ENCODE measurements at places on chromosomes 2 and 18.

- DNase-seq = no peak
These were observed 18.3 kb upstream of the KIF3C start for GRCh38 chr2:26000561-26001082.

GRCh38 chr18:36700955-36701354 lies 127.8 kb downstream of the TPGS2 start:
- no peak for DNase-seq

GRCh38 chr18:9453283-9453682 lies 22.0 kb upstream of the RALBP1 start:
- no peak for DNase-seq

DNA sequence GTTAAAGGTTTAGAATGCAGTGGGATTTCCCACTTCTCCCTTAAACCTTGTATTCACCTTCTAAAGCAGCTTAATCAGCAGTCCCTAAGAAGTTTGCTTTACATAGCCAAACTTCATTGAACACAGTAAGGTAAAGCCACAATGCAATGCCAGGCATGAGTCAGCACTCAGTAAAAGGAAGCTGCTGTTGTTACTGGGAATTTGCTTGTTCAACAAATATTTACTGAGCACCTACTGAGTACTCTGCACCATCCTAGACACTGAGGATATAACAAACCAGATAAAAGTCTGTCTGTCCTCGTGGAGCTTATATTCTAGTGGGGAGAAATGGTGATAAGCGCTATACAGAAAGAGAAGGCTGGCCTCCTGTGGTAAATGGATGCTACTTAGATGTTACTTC lies 162.7 kb downstream of the PKP4 start:
- no peak for DNase-seq

DNA sequence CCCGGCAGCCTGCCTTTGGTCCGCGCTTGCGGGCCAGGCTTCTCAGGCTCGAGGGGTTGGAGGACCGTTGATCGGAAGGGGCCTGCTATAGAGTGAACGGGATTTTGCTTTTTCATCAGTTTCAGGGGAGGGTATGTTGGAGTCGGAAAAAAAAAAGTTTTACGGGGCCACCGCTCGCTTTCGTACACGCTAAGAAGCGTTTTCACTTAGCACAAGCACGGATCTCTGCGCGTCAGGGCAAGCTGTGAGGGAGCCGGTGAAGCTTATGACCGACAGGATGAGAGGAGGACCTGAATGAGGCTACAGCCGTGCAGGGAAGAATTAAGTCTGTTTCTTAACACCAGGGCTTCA lies 443 bp downstream of the CPSF3 start:
- peak; percentile 18 for DNase-seq

- DNase-seq = no peak
These were observed 518.6 kb upstream of the FSIP2 start for GRCh38 chr2:185219981-185220380.

DNA sequence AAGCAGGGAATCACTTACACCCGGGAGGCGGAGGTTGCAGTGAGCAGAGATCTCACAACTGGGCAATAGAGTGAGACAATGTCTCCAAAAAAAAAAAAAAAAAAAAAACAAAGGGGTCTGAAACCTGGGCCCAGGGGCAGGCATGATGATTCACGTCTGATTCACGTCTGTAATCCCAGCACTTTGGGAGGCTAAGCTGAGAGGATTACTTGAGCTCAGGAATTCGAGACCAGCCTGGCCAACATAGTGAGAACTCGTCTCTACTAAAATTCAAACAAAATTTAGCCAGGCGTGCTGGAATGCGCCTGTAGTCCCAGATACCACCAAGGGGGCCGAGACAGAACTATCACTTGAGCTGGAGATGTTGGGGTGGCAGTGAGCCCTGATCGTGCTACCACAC lies 30.3 kb downstream of the TEX44 start:
- DNase-seq = no peak

- no peak for DNase-seq
These were observed 134.3 kb downstream of the SOCS6 start for GRCh38 chr18:70423120-70423519.

- no peak for DNase-seq
These were observed 180.1 kb upstream of the OSR1 start for GRCh38 chr2:19538411-19538963.

DNA sequence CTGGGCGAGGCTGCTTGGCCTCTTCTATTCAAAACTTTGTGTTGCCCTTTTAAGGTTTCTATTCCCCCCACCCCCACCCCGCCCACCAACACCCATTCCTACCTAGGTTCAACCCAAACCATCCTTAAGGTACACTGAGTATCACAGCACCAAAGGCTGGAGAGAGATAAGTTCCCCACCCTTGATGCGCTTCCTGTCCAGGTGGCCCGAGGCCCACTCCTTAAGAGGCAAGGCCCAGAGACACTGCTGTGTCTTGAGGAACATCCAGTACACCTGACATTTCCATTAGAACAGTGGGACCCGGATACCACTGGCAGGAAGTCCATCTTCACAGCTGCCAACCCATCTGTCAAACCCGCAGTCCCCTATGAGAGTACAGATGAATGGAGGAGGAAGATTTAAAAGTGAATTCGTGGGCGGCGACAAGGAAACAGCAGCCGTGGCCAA lies 277 bp upstream of the INPP1 start:
- no peak for DNase-seq

DNA sequence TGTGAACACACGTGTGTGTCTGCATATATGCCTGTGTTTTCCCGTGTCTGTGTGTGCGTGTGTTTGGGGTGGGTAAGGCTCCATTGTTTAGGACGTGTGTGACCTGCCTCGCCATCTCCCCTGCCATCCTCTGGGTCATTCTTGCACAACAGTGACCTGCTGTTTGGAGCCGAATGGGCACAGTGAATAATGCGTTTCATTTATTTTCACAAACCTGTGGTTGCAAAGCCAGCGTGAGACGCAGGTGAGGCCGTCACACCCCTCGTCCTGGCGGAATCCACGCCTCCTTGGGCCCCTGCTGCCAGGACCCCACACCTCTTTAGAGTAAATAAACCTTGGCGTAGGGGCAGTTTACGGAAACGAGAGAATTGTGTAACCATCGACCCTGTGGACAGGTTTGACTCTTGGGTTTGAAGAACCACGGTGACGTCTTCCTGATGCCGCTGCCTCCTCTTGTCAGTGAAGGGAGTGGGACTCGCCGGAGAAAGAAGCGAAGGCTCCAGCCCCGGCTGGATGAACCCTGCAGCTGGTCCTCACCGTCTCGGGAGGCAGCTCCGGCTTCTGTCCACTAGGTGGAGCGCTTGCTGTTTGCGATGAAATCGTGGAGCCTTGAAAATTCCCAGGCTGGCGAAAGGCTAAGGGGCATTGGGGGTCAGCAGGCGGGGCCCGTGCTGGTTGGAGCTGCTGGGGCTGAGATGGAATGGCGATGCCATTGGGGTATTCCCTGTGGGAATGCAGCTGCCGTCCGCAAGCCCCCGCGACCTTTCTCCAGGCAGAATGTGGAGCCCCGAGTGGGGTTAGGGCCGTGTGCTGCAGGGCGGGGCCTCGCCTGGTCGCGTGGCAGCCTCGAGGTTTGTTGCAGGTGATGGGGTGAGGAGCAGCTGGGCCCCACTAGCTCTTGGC lies 81.1 kb downstream of the RTP5 start:
- DNase-seq = peak; percentile 28

GRCh38 chr18:51195451-51196117 lies 1.9 kb downstream of the MEX3C start:
- DNase-seq = peak; percentile 15

DNA sequence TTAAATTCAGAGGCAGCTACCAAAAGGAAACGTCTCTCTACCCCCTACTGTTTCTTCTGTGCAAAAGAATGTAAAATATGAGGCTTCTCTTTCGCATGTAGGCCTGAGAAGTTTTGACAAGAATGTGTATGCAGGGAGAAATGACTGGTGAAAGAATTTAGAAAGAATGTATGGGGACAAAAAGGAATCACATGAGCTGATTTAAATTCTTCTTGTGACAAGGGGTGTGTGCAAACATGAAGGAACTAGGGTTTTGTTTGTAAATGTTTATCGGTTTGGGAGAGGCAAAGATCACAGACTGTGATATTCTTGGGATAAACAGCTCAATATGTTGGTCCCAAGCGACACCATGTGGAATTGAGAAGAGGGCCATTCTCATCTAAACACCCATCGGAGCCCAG lies 345.2 kb upstream of the VRK2 start:
- DNase-seq = no peak

DNA sequence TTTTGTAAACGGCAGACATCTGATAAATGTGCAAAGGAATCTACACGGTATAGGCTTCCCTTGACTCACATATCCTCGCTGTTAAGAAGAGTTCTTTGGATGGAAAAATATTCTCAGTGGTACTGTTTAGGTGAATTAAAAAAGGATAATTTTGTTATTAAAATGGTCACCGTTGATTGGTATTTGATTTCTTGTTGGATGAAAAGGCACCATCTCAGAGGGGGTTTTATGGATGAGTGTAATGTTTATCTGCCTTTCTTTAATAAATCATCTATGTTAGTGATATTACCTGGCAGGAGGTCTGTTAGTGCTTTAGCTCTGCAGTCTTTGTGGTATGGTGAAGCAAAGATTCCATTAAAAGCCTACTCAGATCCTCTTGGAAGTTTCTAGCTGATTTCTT lies 92.3 kb downstream of the MGAT5 start:
- no peak for DNase-seq

DNA sequence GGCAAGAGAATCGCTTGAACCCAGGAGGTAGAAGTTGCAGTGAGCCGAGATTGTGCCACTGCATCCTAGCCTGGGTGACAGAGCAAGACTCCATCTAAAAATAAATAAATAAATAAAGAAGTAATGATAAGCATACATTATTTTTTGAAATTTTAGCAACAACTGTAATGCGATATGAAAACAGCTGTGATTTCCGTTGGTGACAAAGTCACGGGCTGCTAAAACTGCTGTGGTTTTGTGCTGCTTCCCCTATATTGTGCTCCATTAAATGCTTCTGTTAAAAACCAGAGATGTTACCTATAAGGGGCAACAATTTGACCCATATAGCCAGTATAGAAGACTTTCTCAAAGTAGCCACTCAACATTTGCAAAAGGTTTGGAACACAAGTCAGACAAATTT lies 8.3 kb downstream of the TRIM54 start:
- DNase-seq = no peak

DNA sequence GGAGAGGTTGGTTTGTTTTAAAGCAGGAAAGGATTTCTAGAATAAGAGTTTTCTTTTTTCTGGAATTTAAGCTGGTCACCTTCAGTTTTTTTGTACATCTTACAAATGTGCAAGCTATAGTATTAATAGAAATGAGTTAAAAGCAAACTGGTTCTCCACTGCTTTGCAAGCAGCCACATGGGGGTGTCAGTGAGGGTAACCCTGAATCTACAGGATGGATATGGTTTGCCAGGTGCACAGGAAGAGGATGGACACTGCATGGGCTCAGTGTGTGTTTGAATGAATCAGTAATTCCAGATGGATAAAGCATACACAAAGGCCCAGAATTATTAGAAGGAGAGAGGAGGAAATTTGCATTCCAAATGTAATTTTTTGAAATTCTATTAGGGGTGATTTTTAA lies 89.0 kb downstream of the MAPRE2 start:
- no peak for DNase-seq

GRCh38 chr18:48569915-48570264 lies 31.1 kb downstream of the CTIF start:
- no peak for DNase-seq

DNA sequence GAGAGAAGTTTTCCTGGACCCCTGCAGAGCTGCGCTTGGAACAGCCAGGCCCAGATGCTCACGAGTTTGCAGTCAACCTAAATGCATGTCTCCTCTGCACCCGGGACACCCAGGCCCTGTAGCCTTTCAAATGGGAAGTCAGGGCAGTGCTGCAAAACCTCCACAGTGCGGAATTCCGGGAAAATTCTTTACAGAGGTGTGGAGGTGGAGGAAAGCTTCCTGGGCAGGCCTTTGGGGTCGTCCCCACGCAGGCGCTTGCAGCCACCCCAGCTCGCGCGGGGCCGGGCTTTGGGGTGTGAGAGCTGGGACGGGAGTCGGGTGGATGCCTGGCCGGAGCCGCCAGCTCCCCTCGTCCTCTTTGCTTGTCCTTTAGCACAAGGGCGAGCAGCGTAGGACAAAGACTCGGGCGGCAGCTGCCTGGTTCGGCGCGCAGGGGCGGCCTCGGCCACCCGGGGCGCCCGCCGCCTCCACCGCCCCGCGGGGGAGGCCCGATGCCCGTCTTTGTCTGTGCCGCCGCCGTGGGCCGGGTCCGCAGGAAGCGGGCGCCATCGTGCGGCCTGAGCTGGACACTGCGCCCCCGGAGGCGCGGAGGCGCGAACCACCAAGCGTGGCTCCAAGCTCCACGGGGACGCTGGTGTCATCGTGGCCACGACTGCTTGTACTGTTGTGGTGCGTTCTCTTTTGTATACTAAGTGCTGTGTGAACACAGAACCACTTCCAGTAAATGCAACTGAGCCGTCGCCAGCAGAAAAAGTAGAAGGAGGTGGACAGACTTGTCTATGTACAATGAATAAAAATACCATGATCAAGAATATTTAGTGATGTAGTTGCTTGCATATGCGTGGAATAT lies 28.2 kb upstream of the BCL11A start:
- peak; percentile 32 for DNase-seq

DNA sequence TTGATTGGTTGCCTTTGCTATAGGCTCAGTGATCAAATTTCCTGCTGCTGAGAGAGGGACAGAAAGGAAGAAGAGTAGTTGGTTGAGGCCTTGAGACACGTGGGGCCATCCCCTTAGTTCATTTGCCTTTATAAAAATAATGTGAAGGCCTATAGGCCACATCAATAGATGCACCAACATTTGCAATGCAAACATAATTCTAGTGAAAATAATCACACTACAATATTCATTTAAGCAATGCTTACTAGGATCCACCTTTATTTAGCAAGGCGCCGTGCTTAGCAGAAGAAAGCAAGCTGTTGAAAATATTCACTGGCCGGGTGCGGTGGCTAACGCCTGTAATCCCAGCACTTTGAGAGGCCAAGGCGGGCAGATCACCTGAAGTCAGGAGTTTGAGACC lies 105.3 kb upstream of the CXCR4 start:
- DNase-seq = no peak

DNA sequence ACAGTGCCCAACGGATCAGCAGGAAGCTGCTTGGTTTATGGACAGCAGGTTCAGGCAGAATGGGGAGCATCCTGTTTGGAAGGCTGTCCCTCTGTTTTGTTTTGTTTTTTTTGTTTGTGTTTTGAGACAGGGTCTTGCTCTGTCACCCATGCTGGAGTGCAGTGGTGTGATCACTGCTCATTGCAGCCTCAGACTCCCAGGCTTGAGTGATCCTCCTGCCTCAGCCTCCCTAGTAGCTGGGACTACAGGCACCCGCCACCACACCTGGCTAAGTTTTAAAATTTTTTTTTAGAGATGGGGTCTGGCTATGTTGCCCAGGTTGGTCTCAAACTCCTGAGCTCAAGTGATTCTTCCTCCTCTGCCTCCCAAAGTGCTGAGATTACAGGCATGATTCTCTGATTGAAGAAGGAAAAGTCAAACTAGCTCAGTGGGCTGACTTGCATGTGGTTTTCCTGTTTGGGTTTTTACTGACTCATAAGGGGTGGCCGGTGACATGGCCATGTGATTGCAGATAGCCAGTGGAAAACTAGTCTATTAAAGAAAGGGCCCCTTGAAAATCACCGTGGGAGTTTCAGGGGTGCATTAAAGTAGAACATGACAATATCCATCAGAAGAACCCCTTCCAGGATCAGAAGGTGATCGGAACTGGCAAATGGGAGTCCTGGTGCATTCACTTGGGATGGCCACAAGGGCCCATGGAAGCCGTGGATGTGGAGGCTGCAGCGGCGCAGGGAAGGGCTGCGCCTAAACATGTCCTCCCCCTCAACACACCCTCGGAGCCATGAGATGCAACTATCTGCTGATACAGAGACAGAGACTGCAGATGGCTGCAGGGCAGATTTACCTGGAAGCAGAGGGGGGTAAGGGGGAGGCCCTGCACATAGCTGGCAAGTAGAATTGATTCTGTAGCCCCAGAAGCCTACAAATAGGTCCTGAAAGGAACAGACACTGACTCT lies 26.5 kb downstream of the AQP12B start:
- no peak for DNase-seq

Data from activated effector memory CD4-positive, alpha-beta T cell treated with Interleukin-2 at 50 U/mL for 16 hours (primary cell).